Panc1 (cell line): ENCODE measurements at places on chromosomes 13 and 19. TPM values are rescaled to one million over a fixed set of nuclear protein-coding genes. Genes with fewer than 3 reads are reported as not detected.

GRCh38 chr13:20993661-20994440, 67.5 kb downstream of the LATS2 start:
- no peak for DNase-seq

DNA sequence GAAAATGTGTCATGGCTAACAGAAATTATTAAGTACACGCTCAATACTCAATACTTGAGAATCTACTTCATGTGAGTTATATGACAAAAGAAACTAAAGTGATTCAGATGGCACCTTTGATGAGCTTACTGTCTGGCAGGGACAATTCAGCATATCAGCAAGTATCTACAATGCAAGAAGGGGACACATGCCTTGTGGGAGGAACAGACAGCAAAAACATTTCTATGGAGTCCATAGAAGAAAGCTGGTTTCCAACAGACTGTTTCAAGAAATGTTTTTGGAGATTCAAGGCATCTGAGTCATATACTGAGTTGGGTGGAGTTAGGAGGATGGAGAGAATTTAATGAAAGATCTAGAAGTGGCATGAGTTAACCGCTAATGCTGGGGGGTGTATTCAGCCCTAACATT, 54.7 kb downstream of the MBNL2 start:
- no peak for DNase-seq

DNA sequence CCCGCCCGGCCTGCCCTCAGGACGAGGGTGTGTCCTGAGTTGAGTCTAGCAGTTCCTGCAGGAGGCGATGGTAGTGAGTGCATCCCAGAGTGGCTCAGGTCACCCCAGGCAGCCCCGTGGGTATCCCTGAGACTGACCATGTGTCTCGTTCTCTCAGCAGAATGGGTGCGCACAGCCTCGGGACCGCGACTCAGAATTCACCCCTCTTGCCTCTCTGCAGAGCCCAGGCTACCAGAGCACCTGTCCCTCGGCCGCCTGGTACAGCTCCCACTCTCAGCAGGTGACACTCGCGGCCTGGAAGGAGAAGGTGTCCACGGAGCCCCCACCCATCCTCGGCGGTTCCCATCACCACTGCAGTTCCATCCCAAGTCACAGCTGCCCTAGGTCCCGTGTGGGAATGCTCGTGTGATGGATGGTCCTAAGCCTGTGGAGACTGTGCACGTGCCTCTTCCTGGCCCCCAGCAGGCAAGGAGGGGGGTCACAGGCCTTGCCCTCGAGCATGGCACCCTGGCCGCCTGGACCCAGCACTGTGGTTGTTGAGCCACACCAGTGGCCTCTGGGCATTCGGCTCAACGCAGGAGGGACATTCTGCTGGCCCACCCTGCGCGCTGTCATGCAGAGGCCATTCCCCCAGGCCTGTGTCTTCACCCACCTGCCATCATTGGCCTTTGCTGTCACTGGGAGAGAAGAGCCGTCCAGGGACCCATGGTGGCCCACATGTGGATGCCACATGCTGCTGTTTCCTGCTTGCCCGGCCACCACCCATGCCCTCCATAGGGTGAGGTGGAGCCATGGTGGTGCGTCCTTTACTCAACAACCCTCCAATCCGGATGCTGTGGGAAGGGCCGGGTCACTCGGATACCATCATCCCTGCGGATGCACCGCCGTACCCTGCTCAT, 87.1 kb upstream of the MCF2L start:
- DNase-seq, result no peak

DNA sequence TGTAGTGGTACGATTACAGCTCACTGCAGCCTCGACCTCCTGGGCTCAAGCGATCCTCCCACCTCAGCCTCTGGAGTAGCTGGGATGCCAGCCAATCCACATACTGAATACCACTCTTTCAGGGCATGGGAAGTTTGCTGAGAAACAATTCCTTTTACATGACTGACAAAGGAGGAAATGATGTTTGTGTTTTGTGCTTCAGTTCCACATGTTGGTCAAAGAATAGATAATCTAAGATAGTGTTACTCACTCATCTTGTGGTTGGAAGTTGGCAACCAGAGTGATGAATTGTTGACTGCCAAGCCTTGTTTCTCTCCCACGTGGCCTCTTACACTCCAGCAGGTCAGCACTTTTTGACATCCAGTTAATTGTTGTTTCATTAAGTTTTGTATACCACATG, 7.6 kb downstream of the MBD3L2B start:
- DNase-seq, result no peak

The C19orf85 gene
- not detected for total RNA-seq

The DAND5 gene
- 0.54 TPM for total RNA-seq
